ENCODE measurements at places on chromosomes 4 and X. TPM values are rescaled to one million over a fixed set of nuclear protein-coding genes. Genes with fewer than 3 reads are reported as not detected.

MAGEC2 gene
- total RNA-seq, result not detected

FAM133A gene
- total RNA-seq, result 0.18 TPM

WFS1 gene
- total RNA-seq, result 39.0 TPM

POU4F2 gene
- not detected for total RNA-seq

PNMA5 gene
- not detected for total RNA-seq

KIAA1210 gene
- not detected for total RNA-seq

BCORL1 gene
- total RNA-seq, result 22.3 TPM

FGF2 gene
- 38.4 TPM for total RNA-seq

MAGEA8 gene
- not detected for total RNA-seq

NPY2R gene
- not detected for total RNA-seq

UGT2B11 gene
- not detected for total RNA-seq

VCX3A gene
- total RNA-seq, result not detected

MSANTD1 gene
- 1.4 TPM for total RNA-seq

FGF5 gene
- 2.1 TPM for total RNA-seq
